ENCODE measurements at places on chromosomes 5 and 9.

- no peak for DNase-seq
Observed at GRCh38 chr5:71586052-71586940, 844 bp upstream of the MCCC2 start.

DNA sequence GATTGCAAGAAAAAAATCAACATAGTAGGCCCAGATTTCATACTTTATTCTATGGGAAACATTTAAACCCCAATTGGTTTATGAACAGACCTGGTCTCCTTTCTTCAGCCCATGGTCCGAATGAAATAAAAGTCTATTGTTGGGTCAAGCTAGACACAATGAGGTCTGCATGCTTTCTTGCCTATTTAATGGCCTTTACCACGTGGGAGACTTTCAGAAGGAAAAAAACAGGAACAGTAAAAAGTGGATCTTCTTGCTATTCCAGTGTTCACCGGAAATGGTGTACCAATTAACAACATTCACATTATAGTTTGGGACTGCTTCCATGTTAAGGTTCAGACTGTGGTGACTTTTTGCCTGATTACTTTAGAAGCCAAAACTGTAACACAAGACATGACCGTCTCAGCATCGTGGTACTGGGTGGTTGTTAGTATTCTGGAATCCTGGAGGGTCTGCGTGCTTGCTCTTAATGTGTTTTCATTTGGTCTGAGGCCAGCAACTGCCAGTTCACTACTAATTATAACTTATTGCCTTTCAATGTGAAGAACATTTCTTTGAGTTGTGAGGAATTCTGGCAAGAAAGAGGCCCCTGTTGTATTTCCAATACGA, 85.4 kb upstream of the PRRC1 start:
- no peak for DNase-seq

DNA sequence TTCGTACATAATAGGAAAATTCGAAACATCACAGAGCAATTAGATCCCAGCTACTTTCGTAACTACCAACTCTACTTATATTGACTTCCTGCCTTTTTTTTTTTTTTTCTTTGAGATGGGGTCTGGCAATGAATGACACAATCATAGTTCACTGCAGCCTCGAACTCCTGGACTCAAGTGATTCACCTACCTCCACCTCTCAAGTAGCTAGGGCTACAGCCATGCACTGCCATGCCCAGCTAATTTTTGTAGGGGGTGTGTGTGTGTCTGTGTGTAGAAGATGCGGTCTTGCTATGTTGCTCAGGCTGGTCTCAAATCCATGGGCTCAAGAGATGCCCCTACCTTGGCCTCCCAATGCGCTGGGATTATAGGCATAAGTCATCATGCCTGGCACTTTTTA, 5.8 kb upstream of the PAIP2 start:
- DNase-seq, result no peak

GRCh38 chr9:132943651-132944293, 644 bp downstream of the TSC1 start:
- DNase-seq, result no peak

Measured in glomerular endothelial cell (primary cell).